ENCODE measurements at places on chromosomes 4 and X.

- no peak for DNase-seq
Measured at GRCh38 chrX:96833333-96833732, 50.4 kb upstream of the RPA4 start.

DNA sequence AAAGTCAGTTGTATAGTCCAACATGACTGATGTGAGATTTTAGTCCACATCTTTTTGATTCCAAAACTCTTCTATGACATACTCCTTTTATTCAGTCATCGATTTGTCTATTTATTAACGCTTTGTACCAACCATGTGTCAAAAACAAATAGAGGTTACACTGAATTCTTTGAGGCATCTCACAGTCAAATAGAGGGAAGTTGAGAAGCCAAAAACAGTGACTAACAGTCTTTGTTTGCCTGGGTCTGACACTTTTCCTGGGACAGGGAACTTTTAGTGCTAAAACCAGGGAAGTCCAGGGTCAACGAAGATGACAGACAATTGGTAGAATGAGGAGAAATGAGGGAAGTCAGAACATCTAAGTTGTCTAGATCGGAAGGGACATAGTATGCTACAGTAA is 169.9 kb upstream of the HS3ST1 start:
- DNase-seq, result no peak

DNA sequence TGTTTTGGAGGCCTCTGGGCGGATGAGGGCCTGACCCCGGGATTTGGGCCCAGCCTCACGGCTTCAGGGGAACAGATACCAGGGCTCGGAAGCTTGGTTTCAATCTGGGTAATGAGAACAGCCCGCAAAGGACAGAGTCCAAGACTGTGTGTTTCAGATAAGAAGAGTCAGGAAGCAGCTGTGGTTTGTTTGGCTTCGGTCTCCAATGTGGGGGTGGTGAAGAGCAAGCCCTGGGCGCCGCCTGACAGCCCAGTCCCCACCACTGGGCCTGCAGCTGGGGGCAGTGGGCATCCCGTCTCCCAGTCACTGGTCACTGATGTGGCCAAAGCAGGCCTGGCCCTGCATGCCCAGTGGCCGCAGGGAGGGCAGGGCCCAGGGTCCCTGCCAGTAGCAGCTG is 9.1 kb downstream of the WFS1 start:
- DNase-seq, result no peak

DNA sequence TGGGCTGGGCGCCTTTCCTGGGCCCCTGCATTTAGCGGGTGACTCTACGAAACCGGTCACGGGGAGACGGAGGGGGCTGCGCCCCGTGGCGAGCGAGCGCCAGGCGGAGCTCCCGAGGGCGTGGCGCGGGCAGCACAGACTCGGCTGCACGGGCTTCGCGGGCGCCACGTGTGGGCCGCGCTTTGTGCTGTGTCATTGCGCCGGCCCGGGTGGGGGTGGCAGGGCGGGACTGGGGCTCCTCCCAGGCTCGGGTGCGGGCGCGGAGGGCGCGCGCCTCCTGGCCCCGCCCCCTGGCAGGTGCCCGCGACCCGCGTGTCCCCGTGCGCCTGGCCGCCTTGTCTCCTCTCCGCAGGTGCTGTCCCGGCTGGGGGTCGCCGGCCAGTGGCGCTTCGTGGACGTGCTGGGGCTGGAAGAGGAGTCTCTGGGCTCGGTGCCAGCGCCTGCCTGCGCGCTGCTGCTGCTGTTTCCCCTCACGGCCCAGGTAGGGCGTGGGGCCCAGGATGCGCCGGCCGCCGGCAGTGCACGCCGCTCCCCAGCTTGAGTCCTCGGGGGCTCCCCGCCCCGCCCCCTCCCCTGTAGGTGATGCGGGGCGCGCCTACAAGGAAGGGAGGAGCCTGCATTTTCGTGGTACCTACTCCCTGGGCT is 651 bp downstream of the UCHL1 start:
- DNase-seq, result peak; percentile 82

GRCh38 chrX:3664921-3665320 is 48.5 kb downstream of the PRKX start:
- no peak for DNase-seq

DNA sequence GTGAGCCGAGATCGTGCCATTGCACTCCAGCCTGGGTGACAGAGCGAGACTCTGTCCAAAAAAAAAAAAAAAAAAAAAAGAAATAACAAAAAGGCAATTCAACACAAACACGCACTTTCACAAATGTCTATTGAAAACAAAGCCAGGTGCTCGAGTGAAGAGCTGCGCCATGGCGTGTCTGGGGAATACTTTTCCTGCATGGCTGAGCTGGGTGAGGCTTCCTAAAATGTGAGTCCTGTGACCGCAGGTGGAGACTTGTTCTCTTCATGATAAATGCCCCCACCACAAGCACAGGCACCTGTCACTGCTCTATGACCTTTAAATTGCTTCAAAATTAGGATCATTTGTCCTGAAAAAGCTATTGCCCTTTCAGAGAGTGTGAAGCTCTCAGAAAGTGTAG is 4.0 kb upstream of the ABLIM2 start:
- DNase-seq, result no peak
